ENCODE measurements at places on chromosomes 1 and 21.

GRCh38 chr1:36913016-36913415, 121.3 kb downstream of the GRIK3 start:
- DNase-seq: no peak

- DNase-seq: peak; percentile 57
These were observed 47.7 kb downstream of the UTP25 start for GRCh38 chr1:209875515-209875914.

DNA sequence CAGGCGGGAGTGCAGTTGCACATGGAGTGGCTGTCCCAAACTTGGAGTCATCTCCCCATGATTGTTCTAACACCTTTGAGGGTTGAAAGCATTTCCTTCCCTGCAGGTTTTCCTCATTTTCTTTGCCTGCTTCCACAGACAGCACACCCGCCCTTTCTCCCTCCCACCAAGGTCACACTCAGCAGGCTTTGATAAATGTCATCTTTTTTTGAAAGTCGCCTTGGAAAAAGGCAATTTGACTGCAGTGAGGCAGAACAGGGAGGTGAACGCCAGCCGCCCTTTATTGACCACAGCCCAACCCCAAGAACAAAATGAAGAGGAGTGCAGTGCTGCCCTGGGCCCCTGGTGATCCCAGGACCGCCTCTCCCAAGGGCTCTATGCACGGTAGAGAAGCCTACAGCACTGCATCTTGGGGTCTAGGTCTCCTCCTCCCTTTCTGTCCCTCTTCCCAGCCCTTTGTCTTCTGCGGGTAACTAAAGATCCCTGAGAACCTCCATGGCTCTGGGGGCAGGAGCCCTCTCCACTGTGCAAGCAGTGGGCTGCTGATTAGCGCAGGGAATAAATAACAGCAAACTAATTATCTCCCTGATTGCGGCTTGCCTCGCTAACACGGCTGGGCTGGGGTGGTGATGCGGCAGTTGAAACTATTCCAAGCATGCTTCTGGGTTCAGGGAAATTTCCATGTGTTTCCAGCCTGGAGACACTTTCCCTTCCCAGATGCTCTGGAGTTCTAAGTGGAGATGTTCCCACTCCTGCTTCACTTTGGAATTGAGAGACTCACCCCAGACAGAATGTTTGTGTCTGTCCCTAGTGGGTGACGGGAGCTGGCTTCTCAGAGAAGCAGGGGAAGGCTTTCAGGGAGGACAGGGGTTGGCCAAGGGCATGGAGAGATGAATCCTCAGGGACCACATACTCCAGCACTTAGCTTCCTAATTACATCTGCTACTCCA, 11.8 kb upstream of the AMIGO1 start:
- no peak for DNase-seq

DNA sequence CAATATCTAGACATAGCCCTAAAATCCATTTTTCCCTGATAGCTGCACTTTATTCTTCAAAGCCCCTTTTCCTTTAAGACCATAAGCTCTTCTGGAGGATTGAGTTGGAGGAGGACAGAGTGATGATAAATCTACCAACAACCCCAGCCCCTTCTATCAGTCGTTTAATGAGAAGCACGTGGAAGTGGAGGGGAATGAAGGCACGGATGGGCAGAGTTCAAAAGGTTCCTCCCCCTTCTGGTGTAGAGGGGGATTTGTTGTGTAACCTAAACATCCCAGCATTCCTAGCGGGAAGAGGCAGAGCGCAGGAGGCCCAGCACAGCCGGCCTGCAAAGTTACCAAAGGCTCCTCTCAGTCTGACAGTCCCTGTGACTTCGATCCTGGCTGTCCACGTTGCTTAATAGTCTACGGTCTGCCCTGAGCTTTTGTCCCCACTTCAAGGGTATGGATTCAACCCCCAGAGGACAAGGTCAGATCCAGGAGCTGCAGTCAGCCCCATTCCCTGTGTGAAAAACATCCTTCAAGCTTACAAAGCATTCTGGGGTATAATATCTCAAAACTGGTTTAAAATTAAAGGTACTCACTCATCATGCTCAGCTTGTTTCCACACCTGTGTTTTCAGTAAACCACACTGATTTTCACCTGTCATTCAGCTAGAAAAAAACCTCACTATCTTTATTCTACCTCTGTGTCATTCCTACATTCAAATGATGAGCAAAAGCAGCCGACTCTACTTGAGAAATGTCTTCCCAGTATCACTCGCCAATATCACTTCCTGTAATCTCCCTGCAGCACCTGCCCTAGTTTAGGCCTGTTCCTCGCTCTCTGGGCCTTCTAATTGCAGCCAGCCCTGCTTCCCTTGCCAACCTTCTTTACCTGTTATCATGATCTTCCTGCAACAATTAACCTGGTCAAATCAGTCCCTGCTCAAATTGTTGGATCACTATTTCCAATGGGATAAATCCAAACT, 117.9 kb downstream of the PLPP3 start:
- DNase-seq: no peak

GRCh38 chr1:14441302-14441741, 157.2 kb upstream of the KAZN start:
- peak; percentile 57 for DNase-seq

DNA sequence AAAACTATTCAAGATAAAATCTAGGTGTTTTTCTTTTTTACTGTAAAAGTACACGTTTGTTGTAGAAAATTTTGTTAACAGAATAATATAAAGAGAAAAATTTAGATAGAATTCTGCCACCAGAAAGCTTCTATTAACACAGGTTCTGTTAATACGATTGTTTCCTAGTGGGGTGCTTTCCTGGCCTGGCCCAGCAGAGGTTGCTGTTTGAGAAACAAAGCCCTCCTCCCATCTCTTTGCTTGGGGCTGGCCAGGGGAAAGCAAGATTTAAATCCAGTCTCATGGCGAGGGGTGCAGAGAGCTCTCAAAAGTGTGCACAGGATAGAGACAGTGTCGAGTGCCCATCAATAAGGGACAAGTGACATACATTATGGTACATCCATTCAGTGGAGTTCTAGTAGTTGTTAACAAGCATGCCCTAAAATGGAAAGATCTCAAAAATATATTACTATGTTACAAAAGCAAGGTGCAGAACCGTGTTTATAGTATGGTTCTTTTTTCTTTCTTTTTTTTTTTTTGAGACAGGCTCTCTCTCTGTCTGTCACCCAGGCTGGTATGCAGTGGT, 14.6 kb upstream of the ACBD3 start:
- no peak for DNase-seq

- DNase-seq: no peak
These were observed 7.1 kb downstream of the TMEM54 start for GRCh38 chr1:32894019-32894600.

- DNase-seq: no peak
These were observed 105.6 kb downstream of the LEPR start for GRCh38 chr1:65526049-65526556.

- DNase-seq: no peak
These were observed 188.4 kb upstream of the DMRTA2 start for GRCh38 chr1:50611675-50612074.

- no peak for DNase-seq
These were observed 36.2 kb upstream of the ACTRT2 start for GRCh38 chr1:2985067-2985561.

DNA sequence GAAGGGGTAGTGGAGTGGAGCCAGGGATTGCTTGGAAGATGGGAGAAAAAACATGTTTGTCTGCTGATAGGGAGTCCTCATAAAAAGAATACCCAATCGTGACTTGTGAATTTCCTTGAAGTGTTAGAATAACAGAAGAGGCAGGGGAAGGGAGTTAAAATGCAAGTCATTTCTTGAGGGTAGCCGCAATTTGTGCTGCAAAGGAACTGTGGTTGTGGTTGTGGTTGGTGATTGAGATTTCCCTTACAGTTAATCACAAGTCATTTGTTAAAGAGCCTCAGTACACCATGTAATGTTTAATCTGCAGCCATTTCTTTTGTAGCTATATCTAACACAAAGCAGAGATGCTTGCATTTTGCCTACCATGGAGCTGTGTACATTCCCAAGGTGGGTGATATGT, 38.5 kb upstream of the EGLN1 start:
- peak; percentile 7 for DNase-seq

DNA sequence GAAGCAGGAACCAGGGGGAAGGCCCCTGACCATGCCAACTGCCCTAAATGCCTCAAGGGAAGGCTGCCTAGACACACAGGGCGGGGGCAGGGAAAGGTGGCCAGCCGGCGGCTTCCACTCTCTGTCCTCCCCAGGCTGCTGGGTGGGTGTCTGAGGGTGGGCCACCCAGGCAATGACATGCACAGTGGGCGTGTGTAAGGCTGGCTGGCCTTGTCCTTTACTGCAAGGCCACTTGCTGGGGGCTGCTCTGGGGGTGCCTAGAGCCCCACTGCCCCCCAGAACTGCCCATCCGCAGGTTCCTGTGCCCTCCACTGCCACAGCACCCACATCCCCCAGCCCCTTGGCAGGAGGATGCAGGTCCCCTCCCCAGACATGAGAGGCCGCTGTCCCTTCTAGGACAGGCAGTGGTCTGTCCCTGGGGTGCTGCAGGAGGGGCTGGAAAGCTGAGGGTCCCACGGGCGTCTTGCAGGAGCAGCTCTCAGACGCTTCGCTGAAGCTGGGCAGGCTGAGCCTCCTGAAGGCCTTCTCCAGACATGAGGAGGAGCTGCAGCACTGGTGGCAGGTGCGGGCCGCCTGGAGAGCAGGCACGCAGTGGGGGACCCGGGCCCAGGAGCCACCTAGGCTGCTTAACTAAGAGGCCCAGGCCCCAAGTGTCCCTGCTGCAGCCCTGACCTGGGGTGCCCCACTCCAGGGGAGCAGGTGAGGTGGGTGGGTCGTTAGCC, 10.1 kb downstream of the CCDC27 start:
- DNase-seq: no peak

DNA sequence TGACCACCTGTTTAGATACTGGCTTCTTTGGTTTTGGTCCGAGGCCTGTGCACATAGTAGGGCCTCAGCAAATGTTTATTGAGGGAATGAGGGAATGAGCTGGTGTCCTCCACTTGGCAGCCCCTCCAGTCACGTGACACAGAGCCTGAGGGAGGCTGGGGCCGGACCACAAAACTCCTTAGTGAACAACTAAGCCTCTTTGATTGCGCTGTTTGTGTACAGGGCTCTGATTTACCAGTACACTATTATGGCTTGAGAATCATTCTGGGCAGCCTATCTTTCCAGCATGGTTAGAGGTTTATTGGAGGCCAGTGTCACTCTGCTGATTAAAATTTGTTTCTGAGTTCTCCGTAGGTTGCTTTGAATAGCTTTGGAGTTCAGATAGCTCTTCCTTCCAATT, 10.2 kb upstream of the LRRN2 start:
- DNase-seq: no peak

- DNase-seq: peak; percentile 70
These were observed 4.9 kb upstream of the SHISA4 start for GRCh38 chr1:201883786-201884185.

- DNase-seq: no peak
These were observed 98.9 kb upstream of the FOXD3 start for GRCh38 chr1:63223426-63223825.

GRCh38 chr1:215118081-215118480, 35.5 kb downstream of the KCNK2 start:
- peak; percentile 21 for DNase-seq

DNA sequence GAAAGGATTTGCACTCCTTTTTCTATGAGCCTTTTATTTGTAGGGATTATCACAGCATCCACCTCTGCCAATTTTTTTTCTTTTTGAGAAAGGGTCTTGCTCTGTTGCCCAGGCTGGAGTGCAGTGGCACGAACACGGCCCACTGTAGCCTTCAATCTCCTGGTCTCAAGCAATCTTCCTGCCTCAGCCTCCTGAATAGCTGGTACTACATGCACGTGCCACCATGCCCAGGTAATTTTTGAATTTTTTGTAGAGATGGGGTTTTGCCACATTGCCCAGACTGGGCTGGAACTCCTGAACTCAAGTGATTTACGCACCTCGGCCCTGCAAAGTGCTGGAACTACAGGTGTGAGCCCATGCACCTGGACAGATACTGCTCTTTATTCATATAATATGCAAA, 2.1 kb downstream of the SAMSN1 start:
- no peak for DNase-seq

DNA sequence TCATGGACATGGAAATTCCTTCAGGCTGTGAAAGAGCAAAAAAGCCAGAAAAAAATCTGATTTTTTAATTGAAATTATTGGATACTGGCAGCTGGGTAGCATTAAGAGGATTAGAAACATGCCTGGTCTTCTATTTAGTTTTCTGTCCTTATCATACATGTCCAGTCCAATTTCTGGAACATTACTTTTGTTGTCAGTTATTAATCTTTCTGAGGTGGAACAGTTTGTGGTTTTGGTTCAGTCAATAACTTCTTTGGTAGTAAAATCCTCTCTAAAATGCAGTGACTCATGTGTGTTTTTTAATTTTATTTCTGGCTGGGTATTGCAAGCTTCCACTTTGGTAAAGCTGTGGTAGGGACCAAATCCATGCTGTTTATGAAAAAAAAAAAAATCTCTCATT, 687.0 kb upstream of the ADGRL2 start:
- no peak for DNase-seq

GRCh38 chr1:17470021-17470799, 30.7 kb upstream of the RCC2 start:
- DNase-seq: no peak

DNA sequence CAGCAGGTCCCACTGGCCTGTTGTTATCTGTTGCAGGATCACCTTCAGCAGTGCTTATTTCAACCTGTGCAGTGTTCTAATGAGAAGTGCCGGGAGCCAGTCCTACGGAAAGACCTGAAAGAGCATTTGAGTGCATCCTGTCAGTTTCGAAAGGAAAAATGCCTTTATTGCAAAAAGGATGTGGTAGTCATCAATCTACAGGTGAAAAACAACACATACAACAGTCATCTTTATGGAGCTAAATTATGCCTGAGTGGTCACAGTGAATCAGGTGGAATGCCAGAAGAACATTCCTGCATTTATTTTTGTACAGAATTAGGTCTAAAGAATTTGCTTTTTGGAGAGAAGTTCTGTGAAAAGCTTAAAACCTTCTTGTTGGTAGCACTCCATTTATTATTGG, 33.2 kb downstream of the TRAF5 start:
- no peak for DNase-seq

- no peak for DNase-seq
These were observed 60.6 kb downstream of the SDCCAG8 start for GRCh38 chr1:243316366-243316989.

DNA sequence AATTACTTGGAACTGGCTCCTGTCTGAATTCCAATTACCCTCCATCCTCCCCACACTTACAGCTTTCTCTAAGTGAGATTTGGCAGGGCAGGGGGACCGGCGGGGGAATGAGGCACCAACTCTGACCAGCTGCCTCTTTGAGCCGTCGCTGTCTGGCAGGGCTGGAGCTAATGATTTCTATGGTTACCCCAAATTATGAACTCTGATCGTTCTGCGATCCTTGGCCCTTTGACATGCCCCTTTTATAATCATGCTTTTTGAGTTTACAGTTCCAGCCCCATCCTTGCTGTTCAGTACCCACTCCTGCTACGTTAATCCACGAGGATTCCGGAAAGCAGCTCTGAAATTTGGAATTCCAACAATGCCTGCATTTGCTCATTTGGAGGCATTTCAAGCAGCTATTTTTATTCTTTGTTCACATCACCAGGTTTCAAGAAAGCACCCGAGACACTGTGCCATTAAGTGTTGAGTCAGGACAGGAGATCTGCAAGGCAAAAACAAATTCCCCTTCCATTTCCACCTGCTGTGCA, 54.6 kb upstream of the LBR start:
- no peak for DNase-seq

- no peak for DNase-seq
These were observed 75.4 kb downstream of the TENT5C start for GRCh38 chr1:117681093-117681900.

Data from stromal cell of bone marrow (primary cell).